ENCODE measurements at places on chromosomes 1 and 21. TPM values are rescaled to one million over a fixed set of nuclear protein-coding genes. Genes with fewer than 3 reads are reported as not detected.

- no peak for DNase-seq
Observed at GRCh38 chr1:205626216-205626615, 5.6 kb downstream of the ELK4 start.

DNA sequence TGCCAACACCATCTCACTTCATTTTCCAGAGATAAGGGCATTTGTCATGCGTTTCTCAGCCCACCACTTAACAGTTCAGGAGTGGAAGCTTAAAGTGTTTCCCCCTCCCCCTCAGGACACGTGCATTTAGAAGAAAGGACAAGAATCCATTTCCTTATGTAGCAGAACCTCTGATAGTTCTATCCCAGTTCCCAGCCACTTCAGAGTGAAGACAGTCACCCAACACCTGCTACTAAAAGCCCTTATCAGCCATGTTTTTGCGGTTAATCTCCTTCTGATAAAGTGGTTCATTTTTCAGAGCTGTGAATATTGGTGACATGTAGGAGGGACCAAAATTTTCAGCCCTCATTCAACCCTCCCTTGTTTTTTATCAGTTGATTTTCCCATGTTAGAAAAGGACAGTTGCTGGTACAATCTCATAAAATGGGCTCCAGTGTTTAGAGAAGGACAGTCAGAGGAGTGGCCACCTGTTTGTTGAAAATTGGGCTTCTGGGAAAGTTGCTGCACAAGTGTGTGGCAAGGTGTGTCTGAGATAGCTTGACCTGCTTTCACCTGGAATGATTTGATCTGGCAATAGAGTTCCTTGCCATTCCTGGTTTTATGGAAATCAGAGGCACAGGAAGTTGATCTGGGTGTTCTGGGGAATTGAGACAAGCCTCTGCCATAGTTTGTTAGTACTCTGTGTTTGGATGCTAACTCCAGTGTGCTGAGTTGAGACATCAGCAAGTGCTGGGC lies 114.0 kb downstream of the PPP1R12B start:
- DNase-seq: no peak

The ANKRD65 gene
- total RNA-seq: 2.0 TPM

DNA sequence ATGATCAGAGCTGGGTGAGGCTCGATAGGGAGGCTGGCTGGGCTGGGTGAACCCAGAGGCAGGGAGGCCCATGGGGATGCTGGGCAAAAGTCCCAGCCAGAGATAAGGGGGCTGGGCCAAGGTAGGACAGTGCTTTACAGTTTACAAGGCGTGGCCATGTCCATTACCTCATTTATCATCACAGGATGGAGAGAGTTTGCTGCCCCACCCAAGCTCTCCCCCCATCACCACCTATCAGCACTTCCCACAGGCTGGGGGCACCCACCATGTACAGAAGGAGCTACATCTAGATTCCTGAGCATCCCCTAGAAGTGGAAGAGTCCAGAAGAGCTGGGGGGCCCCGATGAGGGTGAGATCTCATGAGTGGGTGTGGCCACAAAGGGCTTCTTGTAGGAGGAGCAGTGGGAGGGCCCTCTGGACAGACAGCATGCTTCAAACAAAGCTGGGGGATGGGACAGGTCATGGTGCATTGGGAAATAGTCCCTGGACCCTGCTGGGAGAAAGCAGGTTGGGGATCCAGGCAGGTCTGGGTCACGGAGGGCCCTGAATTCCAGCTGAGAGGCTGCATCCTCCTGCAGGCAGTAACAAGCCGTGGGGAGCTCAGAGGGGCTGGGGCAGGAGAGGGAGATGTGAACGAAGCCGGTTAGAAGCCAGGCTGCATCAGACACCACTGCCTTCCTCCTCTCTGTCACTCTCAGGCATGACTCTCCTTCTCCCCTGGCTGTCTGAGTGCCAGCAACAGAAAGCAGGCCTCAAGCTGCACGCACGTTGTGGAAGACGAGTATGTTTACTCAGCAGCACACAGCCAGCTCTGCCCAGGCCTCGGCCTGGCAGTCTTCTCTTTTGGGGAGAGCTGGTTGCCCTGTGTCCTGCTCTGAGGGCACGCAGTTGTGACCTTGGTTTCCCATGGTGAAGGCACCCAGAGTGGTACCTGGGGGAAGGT lies 202.3 kb downstream of the HIVEP3 start:
- no peak for DNase-seq
